Muscle of leg (tissue), 16 donors: ENCODE measurements at places on chromosomes 16 and 17. TPM values are rescaled to one million over a fixed set of nuclear protein-coding genes. Genes with fewer than 3 reads are reported as not detected.

The ITGAX gene
- 0.35 TPM for total RNA-seq

The TPSG1 gene
- total RNA-seq = not detected

The FOXC2 gene
- total RNA-seq = 0.13 TPM

The COX6A2 gene
- total RNA-seq = 131 TPM

The SLC7A5 gene
- 2.3 TPM for total RNA-seq

The KCNJ2 gene
- 7.6 TPM for total RNA-seq

The ALOX15 gene
- 0.18 TPM for total RNA-seq

The PROCA1 gene
- total RNA-seq = 0.80 TPM

The KCNH6 gene
- total RNA-seq = not detected

The ZSCAN10 gene
- total RNA-seq = 0.13 TPM

The TNRC6A gene
- 23.6 TPM for total RNA-seq

The SEC14L5 gene
- total RNA-seq = 0.40 TPM

The CCDC144A gene
- 6.5 TPM for total RNA-seq

The WNT9B gene
- total RNA-seq = 0.04 TPM

The AOC2 gene
- total RNA-seq = 0.66 TPM

The SPATA32 gene
- total RNA-seq = 0.04 TPM

The ALDOC gene
- 2.7 TPM for total RNA-seq

The TMEM238L gene
- total RNA-seq = not detected

The RCVRN gene
- total RNA-seq = 0.31 TPM

The SLC6A4 gene
- 0.13 TPM for total RNA-seq

The SAMD14 gene
- total RNA-seq = 1.5 TPM

The CPNE7 gene
- total RNA-seq = 0.09 TPM

The RAB37 gene
- 0.53 TPM for total RNA-seq

The PRKCB gene
- 1.4 TPM for total RNA-seq

The ACLY gene
- 39.6 TPM for total RNA-seq

The RGS11 gene
- total RNA-seq = 1.2 TPM

The CACNA1G gene
- 5.9 TPM for total RNA-seq

The CPNE2 gene
- 14.8 TPM for total RNA-seq

The PDE6G gene
- total RNA-seq = 2.6 TPM

The FBXO39 gene
- 0.18 TPM for total RNA-seq

The KLHL10 gene
- 0.09 TPM for total RNA-seq

The SP2 gene
- total RNA-seq = 2.0 TPM
